ENCODE measurements at places on chromosomes 4 and X.
A peak's percentile ranks its signal among the peaks of the same experiment; 100 is the strongest.

GRCh38 chrX:22203186-22203585 is 69.5 kb upstream of the CBLL2 start:
- no peak for DNase-seq

GRCh38 chrX:11293113-11293512 is at the start of gene AMELX:
TSS of gene AMELX (plus strand) at chrX:11293413. CDS start at chrX:11294789, 1,376 bp downstream.
- no peak for DNase-seq

DNA sequence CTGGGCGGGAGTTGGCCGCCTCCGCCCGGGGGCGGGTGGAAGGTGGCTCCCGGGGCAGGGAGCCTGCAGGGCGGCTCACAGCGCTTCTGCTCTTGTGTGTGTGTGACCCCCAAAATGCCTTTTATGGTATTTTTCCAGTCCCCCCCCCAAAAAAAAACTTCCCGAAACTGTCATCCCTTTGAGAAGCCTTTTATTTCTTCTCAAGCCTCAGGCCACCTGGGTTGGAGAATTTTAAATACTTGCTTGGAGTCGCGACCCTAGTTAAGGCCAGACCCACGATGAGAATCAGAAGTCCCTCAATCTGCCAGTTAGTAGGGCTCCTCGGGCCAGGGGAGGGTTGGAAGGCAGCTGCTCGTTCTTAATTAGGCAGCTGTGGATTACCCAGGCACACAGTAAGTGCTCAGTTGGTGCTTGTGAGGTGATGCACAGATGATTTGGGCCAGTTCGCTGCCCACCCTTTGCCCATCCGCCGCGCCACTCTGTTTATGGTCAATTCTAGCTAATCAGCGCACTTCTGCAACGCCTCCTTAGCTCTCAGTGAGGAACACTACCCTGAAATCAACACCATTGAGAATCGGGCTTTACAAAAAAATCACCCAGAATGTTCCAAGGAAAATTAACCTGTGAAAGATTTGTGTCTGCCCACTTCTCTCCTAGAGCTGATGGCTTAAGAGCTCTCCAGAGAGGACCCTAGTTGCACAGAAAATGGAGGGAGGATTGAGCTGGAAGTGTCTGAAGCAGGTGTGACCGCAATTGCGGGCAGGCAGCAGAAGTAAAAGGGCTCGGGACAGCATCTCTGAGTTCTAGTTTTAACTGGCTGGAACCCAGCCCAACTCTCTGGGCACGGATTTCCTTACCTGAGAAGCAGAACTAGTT is 648 bp upstream of the SCD5 start:
- DNase-seq, result no peak

- no peak for DNase-seq
These were observed 279.8 kb downstream of the BCOR start for GRCh38 chrX:39817754-39818470.

DNA sequence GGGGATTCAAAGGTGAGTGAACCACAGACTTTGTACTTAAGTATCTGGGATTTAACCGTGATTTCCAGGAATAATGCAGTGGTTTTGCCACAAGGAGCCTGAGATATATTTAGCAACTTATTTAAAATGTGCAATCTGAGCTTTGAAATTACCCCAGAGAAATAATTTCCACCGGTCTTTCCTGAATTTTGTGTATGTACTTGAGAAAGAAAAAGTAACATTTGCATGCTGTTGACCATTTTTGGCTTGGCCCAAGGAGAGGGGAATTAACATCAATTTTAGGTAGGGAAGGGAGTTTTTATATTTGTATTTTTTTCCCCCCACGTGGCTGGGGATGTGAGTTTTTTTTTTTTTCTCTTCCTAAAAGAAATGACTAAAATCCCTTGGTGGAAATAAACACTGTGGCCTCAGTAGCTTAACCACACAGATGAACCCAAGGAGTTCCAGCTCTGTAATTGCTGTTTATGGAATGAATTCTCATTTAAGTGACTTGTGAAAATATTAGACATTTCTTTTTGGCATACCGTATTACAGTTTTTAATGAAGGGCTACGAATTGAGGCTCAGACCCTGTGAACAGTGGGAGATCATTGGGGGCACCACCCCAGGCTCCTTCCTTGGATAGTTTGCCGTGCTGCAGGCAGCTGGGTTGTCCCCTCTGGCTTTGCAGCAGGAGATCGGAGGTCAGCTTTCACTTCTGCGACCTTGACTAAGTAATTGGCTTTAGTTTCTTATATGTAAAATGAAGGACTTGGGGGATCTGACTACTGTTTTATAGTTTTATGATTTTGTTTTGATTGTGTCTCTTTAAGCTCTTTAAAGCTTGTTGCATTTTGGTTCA is 116.1 kb downstream of the ARHGAP10 start:
- no peak for DNase-seq

DNA sequence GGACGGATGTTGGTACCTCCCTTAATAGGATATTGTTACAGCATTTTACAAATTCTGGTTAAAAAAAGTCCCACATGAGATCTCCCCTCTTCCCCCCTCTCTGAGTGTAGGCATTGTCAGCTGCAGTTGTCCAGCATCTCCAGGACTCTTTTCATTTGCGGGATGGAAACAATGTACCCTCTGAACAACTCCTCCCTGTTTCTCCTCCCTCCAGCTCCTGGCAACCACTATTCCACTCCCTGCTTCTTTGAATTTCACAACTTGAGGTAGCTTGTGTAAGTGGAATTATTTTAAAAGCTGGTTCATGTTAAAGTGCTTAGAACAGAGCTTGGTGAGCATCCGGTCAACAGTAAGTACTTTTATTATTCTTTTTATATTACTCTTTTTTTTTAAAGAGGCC is 69.8 kb downstream of the TBL1X start:
- DNase-seq, result peak; percentile 7

GRCh38 chrX:130623518-130623917 is 221.7 kb downstream of the RBMX2 start:
- peak; percentile 46 for DNase-seq

GRCh38 chr4:26201120-26201519 is 119.7 kb upstream of the RBPJ start:
- DNase-seq, result no peak

- no peak for DNase-seq
These were observed 28.3 kb upstream of the CD99L2 start for GRCh38 chrX:150926791-150927190.
